Prostate gland (tissue), 2 donors: ENCODE measurements at places on chromosomes 2 and 18.
A peak's percentile ranks its signal among the peaks of the same experiment; 100 is the strongest.

DNA sequence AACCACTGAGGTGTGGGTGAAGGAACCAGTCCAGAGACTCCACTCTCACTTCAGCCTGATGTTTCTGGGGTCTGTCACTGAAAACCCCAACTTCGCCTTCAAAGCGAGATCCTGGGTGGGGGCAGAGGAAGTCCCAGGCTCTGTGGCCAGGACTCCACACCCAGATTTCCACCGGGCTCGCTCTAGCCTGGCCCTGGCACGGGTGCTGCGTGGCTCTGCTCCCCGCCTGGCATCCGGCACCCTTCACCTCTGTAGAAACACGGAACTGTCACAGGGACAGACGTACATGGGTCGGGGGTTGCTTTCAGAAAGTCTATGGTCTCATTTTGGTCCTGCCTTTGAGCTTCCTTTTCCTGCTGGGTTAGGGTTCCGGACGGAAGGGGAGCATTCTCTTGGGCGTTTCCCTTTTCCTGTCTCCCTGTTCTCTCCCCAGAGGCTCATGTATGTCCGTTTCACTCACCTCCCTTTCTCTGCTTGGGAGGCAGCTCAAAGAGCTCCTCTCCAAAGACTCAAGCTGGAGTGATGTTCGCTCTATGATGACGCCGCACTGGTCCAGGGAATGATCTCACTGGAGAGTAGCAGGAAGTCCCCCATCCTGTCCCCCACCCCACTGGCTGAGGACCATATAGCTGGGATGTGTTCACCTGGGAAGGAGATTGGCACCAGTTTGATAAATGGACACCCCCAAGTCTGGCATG, 41.5 kb downstream of the ODC1 start:
- DNase-seq: no peak

- peak; percentile 22 for DNase-seq
These were observed 624 bp upstream of the MAP4K3 start for GRCh38 chr2:39437522-39438296.

DNA sequence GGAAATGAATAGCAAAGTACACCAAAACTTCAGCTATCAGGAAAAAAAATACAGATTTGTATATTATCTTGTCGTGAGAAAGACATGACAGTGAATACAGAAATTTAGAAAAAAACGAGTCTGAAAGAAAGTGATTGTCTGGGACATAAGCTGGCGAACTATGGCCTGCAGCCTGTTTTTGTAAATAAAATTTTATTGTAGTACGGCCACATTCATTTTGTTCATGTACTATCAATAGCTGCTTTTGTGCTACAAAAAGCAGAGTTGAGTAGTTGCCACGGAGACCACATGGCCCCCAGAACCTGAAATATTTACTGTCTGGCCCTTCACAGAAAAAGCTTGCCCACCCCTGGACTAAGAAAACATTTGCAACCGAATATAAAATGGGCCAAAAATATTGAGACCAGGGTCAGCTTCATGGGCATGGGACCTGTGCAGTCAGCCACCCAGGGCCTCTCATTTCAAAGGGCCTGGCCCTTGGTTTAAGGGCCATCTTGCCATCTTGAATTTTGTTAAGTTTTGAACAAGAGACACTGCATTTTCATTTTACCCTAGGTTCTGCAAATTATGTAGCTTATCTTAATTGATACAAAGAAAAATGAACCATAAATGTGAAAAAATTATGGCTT, 17.9 kb downstream of the ANTXR1 start:
- DNase-seq: no peak

- DNase-seq: no peak
These were observed 90.8 kb downstream of the MIB1 start for GRCh38 chr18:21831413-21831831.

DNA sequence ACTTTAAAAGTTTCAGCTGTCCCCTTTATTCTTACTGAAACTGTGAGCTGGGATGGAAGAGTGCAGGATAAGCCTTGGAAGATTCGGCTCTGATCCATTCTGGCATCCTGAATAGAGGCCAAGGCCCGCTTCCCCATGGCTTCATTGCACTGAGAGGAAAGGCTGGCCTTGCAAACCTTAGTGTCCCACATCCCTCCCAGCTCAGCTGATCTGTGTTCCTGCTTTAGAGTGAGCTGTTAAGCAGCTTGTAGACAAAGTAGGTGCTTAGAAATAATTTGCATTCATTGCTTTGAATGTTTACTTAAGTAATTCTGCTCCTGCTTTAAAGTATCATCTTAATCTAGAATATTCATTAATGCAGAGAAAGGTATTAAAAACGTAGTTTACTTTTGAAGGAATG, 169.6 kb upstream of the BOD1L2 start:
- DNase-seq: no peak

DNA sequence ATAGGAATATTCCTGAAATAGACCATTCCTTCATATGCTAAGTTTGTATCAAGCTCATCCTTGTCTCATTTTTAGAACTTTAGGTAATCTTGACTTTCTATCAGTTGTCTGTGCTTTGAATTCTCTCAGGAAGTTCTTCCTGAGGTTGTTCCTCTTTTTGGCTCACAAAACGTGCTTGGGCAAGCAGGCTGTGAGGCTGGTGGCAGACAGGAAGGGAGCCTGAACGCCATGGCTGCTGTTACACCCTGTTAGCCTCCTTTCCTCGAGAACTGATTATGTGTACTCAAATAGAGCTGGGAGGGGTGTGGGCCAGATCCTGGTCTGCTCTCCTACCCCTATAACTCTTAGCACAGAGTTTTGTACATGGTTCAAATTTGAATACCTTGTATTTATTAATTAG, 136.4 kb upstream of the CELF4 start:
- no peak for DNase-seq

DNA sequence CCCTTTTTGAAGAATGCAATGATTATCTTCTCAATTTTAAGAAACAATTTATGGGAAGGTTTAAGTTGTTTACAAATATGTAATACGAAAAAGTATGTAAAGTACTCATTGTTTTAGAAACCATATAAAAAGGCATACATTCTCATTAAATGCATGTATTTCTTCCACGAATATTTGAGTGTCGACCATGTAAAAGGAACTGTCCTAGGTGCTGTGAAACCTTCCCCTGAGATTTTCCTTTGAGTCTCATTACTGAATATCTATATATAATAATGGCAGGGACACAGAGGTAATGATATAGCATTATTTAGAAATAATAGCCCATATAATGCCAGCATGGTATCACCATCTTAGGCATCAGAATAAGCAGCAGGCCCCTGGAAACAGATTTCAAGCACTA, 239.3 kb downstream of the ERBB4 start:
- no peak for DNase-seq

- DNase-seq: no peak
These were observed 188.8 kb downstream of the EN1 start for GRCh38 chr2:118658596-118659198.

DNA sequence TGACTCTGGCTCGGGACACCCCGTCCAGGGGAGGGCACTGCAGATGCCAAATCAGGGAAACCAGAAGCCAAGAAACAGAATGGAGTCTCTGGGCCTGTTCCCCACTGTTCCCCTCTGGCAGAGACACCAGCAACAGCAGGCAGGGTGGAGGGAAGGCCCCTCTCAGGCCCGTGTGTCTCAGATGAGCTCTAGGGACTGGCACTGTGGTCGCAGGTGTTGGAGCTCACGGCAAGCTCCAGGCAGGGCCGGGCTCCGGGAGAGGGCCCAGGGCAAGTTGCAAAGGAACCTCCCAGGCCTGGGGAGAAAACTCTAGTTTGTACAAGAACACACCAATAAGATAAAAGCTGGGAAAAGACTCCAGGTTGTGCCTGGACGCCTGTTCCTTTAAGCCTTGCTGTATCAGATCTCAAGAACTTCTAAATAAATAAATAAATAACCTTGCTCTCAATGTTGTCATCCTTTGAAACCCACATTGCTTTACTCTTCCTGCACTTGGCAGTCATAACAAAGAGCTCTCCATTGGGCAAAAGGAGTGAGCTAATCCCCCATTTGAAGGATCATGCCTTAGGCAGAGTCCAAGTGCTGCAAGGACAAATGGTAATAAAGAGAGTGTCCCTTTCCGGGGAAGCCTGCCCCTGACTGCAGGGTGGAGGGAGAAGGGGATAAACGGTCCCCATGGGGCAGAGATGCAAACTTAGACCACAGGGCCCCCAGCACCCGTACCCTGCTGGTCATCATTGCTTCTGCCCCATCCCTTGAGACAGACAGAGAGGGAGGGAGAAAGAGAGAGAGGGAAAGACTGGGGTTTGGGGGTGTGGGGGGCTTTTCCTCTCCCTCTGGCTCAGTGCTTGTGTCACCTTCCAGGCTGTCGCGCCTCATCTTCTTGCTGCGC, 33.3 kb downstream of the CNGA3 start:
- no peak for DNase-seq

- DNase-seq: no peak
These were observed 260.0 kb upstream of the SIX2 start for GRCh38 chr2:45269149-45269793.

DNA sequence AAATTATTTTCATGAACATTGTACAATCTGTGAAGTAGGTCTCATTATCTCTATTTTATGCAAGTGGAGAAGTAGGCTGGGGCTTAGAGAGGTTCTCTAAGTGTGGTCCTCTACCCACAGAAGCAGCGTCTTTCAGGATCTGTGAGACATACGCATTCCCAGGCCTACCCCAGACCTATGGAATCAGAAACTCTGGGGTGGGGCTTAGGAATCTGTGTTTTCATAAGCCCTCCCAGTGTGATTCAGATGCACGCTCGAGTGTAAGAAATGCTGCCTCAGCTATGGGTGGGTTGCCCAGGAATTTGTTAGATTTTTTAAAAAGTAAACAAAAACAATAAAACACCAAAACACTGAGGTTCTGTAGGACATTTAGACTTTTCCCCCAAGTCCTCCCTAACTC, 14.8 kb upstream of the ZAP70 start:
- DNase-seq: no peak

- no peak for DNase-seq
These were observed 4.5 kb upstream of the NPPC start for GRCh38 chr2:231930593-231931281.

DNA sequence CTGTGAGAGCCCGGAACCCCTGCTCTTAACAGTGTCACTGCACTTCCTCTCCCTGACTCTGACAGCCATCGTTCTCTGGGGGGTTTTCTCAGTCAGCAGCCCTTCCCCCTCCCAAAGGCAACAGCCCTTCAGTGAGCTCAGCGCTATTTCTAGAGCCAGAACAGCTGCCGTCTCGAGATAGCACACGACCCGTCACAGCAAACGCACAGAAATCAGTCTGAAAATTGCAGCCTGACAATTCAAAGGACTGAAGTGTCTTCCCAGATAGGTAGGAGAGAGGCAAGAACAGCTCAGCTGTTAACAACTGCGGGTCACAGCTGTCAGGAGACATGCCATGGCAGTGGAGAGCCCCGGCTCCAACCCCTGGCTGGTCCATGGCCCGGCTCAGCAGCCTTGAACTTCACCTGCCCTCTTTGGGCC, 45.4 kb downstream of the ST8SIA5 start:
- DNase-seq: no peak

GRCh38 chr2:70753902-70754301, 14.1 kb downstream of the ADD2 start:
- DNase-seq: no peak
